ENCODE measurements at places on chromosomes 16 and 17.

GRCh38 chr17:9226794-9227135 lies 205.5 kb downstream of the NTN1 start:
- DNase-seq, result no peak

- DNase-seq, result no peak
These were observed 239.0 kb downstream of the SNX29 start for GRCh38 chr16:12215277-12216105.

DNA sequence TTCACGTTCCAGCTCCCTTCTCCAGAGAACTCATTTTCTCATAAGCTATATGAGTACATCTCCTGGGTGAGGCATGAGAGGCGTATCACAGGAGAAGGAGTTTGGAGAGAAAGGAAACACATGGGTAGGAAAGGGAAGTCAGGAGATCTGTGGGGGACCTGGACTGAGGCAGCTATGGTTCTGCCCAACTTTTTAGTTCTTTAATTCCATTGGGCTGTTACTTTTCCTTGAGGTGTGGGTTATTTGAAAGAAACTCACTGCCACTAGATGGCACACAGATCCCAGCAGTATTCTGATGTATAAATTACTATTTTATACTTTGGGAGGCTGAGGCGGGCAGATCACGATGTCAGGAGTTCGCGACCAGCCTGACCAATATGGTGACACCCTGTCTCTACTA lies 63.6 kb downstream of the NUP93 start:
- peak; percentile 26 for DNase-seq

GRCh38 chr16:81061871-81062608 lies 15.0 kb downstream of the C16orf46 start:
- DNase-seq, result no peak

- no peak for DNase-seq
These were observed 51.5 kb downstream of the LDHD start for GRCh38 chr16:75065149-75065505.

DNA sequence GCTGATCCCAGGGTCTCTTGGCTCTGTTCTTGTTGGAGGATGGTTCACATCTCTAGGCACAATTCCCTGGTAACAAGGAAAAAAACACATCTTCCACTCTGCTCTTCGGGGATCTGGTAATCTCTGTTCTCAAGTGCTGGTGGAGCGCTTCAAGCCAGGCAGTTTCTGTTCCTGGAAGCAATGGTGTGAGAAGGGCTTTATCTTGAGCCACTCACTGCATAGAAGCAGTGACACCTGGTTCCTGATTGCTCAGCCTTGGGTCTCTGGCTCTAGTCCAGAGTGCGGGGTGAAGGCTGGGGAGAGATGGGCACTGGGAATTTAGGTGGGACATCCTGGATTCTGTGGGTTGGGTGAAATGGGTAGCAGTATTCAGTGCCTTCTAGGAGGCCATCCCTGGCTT lies 14.1 kb downstream of the AKAP1 start:
- DNase-seq, result no peak

- peak; percentile 26 for DNase-seq
These were observed 2.1 kb downstream of the CPPED1 start for GRCh38 chr16:12801511-12802042.

- no peak for DNase-seq
These were observed 8.4 kb downstream of the TXNL4B start for GRCh38 chr16:72085002-72085401.

- peak; percentile 38 for DNase-seq
These were observed 136.2 kb upstream of the AXIN2 start for GRCh38 chr17:65697661-65698060.

DNA sequence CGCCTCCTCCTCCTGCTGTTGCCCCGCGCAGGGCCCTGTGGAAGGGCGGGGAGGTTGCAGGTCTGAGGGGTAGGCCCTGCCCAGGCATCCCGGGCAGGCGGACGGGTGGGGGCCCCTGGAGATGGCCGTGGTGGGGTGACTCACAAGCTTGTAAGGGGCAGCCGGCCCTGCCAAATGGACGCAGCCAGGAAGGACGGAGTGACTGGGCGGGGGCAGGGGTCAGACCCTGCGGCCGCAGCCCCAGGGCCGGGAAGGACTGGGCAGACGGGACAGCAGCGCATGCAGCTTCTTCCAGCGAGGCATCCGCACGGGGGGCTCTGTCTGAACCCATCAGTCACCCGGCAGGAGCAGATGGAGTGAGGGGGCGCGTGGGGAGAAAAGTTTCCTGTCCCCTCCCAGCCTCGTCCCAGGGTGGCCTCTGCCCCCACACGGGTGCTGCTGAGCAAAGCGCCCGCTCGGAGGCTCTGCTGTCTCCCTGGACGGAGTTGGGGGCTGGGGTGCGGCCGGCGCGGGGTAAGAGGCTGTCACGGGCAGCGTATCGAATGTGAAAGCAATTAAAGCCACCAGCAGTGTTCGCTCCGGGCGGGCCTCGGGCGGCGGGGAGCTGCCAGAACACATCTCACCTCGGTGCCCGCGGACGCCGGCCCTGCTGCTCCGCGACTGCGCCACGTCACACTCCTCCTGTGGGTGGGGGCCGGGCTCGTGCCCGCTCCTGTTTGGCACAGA lies 5.4 kb upstream of the PRR35 start:
- DNase-seq, result no peak

DNA sequence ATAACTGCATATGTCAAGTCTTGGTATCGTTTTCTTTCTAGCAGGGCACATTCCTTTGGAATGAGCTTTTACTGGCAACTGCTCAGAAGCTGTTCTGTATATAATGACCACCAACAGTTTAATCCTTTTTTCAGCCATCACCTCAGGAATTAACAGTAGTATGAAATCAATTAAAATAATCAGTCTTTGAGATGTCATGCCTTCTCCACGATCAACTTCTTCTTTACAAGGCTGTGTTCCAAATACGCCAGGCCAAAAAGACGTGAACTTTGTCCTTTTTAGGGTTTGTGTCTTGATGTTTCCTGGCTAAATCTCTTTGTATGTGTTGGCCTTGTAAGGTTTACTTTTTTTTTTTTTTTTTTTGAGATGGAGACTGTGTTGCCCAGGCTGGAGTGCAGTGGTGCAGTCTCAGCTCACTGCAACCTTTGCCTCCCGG lies 54.9 kb downstream of the ABCC1 start:
- peak; percentile 55 for DNase-seq

DNA sequence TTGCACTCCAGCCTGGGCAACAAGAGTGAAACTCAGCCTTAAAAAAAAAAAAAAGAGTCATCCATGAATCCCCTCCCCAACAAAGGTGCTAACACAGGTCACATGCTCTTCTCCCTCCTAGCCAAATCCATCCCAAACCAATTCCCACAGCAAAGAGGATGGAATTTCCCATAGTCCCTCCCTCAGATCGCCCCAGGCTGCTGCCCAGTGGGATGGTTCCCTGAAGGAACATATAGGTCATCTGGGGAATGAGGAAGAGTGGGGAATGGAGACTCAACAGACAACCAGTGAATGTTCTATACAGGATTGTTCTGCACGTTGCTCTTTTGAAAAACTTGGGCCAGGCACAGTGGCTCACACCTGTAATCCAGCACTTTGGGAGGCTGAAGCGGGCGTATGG lies 18.2 kb downstream of the LGALS3BP start:
- no peak for DNase-seq

GRCh38 chr17:45940826-45941225 lies 46.5 kb downstream of the MAPT start:
- no peak for DNase-seq

GRCh38 chr16:3798838-3799237 lies 81.5 kb upstream of the TRAP1 start:
- no peak for DNase-seq

DNA sequence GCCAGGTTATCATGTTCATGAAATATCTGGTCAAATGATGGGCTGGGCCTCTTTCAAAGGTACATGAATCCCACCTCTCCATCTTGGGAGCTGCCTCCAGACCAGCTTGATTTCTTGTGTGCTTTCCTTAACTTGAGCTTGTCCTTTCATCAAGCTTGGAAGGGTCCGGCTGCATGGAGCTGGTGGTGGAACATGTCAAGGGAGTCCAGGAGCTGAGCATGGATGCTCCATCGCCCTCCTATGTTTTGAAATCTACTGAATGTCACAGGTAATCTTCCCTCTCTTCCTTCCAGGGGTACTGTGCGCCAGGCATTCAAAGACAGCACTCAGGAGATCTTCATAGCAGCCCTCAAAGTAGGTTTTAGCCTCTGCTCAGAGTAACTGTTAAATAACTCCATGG lies 105.8 kb downstream of the N4BP1 start:
- DNase-seq, result no peak

- DNase-seq, result no peak
These were observed 14.1 kb downstream of the FAM222B start for GRCh38 chr17:28828294-28829040.

DNA sequence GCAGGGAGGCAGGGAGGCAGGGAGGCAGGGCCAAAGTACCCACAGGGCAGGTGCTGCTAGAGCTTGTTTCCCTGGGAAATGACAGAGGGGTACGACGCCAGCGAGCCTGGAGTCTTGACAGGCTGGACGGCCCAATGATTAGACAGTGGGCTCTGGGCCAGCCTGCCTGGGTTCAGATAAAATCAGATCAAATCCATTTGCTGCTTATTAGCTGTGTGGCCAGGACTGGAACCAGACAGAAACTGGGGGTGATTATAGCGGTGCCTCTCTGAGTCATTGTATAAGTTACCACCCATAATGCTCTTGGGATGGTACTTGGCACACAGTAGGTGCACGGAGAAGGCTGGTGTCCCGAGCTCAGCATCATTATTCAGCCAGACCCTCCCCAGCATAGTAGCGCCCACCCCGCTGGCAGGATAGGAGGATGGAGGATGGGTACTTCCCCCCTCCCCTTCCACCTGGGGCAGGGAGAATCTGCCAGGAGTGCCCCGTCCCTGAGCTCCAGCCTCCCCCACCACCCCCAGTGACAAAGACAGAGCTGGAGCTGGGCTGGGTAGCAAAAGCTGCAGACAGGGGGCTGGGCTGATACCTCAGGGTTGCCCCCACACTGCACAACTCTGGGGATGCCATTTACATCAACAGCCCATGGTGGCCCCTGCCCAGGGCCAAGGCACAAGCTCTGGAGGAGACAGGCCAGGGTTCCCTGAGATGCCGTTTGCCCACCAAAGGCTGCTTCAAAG lies 77.6 kb upstream of the TNRC6C start:
- DNase-seq, result no peak

DNA sequence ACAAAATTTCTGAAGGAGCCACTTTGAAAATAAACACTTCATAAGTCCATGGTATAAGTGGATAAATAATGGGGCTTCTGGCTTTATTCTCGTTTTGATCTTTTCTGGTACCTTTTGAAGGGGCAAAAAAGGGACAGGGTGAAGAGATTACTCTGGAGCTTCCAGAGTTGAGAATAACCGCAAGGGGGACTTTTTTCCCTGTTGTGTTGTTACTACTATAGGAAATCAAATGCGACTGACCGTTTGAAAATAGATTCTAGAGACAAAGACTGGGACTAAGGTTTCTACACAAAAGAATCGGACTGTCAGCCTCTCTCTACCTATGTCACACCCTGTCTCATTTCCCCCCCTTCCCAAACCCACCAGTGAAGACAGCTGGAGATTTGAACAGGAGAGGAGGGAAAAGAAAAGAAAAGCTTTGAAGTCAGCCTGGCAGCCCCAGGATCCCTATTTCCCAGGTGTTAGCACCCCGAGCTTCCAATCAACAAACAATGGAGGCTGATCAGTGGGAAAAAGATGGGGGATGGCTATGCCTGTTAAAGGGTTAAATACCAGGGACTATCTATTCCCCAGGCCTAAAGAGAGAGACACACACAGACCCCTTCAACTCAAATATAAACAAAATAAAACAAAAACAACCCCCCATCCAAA lies 8.4 kb downstream of the HOXB4 start:
- no peak for DNase-seq

GRCh38 chr17:82358465-82359350 lies at the start of gene TEX19:
Gene TEX19, plus strand, starts transcription at chr17:82359247. Its CDS starts 2,904 bp downstream, at chr17:82362151.
- no peak for DNase-seq

DNA sequence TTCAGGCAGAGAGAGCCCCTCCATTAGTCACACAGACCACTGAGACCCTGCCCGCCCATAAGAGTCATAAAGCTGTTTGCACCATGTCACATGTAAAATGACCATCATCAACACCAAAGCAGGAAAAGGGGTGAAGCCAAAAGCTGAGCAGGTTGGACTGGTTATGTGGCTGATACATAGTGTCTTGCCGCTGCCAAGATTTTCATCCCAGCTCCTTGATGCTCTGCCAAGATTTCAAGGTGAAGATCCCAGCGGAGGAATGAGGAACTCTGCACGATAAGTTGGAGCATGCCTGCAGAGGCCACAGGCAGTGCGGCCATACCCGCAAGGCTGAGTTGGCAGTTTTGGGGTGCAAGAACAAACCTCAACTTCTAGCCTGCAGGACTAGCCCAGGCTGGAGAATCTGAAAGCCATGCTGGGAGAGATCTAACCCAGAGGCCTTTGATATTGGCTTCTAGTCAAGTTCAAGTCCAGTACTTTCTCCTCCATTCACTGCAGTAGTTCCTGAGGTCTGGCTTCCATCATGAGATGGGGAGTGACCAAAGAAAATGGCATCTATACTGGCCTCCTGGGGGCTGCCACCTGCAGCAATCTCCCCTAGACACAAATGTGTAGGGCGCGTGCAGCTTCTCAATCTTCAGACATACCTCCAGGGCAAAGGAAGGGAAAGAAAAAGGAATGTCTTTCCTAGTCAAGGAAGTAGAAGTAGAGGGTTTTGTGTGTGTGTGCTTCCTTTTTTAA lies 79.7 kb upstream of the NOL11 start:
- peak; percentile 34 for DNase-seq

GRCh38 chr16:89949121-89949742 lies 677 bp downstream of the DEF8 start:
- no peak for DNase-seq

DNA sequence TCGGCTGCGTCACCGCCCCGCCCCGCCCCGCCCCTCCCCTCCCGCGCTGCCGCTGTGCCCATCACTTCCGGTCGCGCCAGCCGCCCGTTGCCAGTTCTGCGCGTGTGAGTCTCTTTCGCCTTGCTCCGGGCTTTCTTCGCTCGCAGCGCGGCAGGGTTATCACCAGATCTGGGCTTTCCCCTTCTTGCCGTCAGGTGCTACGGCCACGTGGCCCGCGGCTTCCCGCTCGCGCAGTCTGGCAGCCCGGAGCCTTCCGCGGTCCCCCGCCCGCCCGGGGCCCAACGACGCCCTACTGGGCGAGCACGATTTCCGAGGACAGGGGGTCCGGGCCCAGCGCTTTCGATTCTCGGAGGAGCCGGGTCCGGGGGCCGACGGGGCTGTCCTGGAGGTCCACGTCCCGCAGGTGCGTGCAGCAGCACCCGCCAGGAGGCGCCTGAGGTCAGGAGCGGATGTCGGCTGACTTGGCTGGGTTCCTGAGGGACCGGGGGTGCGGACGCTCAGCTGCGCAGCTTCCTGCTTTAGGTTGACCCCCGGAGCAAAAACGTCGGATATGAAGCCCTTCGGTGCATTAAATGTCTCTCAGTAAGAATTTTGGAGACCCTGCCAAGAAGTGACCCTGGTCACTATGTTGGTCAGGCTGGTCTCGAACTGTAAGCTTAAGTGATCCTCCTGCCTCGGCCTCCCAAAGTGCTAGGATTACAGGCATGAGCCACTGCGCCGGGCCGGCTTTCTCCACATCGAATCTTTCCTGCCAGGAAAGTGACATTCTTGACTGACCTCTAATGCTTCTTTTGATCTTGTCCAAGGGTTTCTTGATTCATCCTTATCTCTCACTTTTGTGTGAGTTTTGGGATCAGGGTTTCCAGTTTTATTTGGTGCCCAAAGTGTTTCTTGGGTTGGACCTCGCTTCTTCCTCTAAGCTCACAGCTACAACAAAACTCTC lies at the start of gene METTL23:
METTL23 (plus strand) TSS at position 64 of the 943 bp plus-strand sequence. CDS start 2,872 bp downstream, outside the sequence.
- DNase-seq, result peak; percentile 79

All from umbilical cord (tissue), 2 donors.